Temporal lobe (tissue), 4 donors: ENCODE measurements at places on chromosomes 11 and 22. TPM values are rescaled to one million over a fixed set of nuclear protein-coding genes. Genes with fewer than 3 reads are reported as not detected.

OR5P2 gene
- not detected for total RNA-seq

TMEM191B gene
- 2.2 TPM for total RNA-seq

TREH gene
- total RNA-seq: not detected

TUBA8 gene
- 0.98 TPM for total RNA-seq

H19 gene
- 6.6 TPM for total RNA-seq

OR51B4 gene
- not detected for total RNA-seq

OR2AT4 gene
- total RNA-seq: not detected

ANO9 gene
- not detected for total RNA-seq

SUSD2 gene
- 0.25 TPM for total RNA-seq

CRYBB3 gene
- not detected for total RNA-seq

PACSIN3 gene
- total RNA-seq: 3.4 TPM
